GM13977 (cell line): ENCODE measurements at places on chromosomes 5 and 9.
A peak's percentile ranks its signal among the peaks of the same experiment; 100 is the strongest.

DNA sequence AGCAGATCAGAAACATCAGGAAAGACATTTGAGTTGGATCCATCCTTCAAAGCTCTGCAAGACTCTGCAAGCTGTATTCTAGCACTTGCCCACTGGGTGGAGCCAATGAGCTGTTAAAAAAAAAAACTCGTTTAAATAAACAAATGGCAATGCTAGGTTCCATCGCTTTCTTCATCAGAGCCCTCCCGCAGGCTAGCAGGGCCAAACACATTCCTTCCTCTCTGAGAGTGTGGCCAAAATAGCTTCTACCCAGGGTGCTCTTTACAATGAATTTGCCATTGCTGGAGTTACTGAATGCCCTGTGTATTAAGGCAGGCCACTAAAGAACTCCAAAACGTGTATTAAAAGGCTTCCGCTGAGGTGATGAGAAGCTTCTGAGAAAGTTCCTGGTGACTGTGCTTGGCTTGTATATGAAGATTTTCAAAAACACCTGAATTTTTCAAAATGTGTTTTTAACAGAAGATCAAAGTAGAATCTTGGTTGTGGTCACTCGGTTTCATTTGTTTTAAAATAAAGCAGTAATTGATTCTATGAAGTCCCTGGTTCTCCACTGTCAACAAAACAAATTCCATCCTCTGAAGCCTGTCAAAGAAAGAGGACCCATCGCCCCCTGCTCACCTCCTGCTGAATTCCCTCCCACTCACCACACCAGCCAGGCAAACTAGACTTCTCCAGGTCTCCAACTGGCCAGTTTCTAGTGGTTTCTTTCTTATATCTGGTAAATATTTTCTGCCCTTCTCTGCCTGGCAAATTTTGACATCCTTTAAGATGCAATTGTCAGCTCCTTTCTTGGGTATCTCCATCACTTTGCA is 36.5 kb upstream of the EQTN start:
- peak; percentile 78 for DNase-seq

DNA sequence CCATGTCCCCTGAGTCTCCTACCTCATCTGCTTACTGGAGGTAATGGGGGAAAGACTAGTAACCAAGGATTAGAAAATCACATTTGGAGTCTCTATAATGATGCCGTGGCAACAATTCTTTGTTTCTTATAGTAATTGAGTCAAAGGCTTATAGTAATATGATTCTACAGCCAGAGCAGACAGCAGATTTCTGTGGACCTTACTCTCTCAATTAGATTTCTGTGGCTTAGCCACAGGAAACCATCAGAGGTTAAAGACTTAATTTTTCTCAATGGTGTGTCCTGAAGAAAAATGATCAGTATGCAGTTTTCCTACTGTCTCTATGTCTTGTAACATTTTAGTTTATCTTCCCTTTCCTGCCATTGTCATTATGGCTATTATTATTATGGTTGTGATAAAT is 59.3 kb upstream of the CD180 start:
- DNase-seq: no peak

DNA sequence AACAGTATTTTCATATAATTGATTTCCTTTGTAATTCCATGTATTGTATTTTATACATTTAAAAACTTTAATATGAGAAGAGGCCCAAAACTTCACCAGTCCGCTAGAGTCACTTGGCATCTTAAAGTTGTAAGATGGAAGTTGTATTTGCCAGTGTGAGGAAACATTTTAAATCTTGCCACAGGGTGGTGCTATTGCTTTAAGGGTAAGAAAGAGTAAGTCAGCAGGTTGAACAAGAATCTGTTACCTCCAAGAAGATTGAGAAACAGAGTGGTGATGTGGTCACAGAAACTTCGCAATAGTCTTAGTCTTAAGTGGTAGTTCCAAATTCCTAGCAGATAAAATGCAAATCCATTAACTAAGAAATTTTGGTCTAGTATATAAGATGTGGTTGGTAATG is 39.8 kb upstream of the RANBP6 start:
- DNase-seq: peak; percentile 44

DNA sequence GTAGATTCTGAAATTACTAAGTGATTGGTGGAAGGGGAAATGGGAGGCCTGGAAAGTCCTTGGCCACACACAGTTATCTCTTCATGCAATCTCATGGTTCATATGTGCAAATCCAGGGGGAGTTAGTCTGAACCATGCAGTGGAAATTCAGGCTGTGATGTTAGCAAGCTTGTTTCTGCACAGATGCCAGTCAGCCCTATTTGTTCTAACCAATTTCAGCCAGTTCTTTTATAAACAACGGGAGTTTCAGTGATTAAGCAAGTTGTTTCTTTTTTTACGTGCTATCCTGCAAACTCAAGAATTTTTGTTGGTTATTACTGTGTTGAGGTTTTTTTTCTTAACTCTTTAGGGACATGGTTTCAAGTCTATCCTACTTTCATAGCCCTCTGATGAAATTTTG is 298.0 kb downstream of the FER start:
- no peak for DNase-seq

GRCh38 chr5:55159763-55160492 is at the start of gene GPX8:
Gene GPX8 (plus strand): TSS chr5:55160171. CDS start chr5:55160193, 22 bp downstream.
- DNase-seq: peak; percentile 20

GRCh38 chr5:167730656-167731055 is 560.8 kb upstream of the WWC1 start:
- DNase-seq: no peak

DNA sequence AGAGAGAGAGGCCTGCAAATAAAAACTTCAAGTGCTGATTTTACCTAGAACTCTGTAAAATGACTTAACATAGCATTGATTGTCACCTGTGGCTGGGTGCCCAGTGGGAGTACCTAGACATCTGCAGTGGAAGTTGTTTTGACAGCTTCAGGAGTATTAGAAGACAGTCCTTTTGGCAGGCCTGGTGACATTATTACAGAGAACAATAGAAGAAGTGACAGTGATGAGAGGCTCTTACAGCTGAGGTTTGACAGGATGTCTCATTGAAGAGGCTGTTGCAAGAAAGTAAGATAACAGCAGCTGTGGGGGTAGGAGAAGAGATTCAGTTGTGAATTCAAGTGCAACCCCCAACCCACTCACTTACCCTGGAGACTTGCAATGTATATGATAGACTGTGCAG is 27.9 kb upstream of the MUSK start:
- no peak for DNase-seq

- DNase-seq: no peak
Measured at GRCh38 chr9:134539586-134540194, 101.9 kb upstream of the COL5A1 start.

GRCh38 chr5:37722236-37723161 is 117.3 kb downstream of the GDNF start:
- peak; percentile 23 for DNase-seq

- DNase-seq: no peak
Measured at GRCh38 chr5:39405083-39405843, 19.5 kb downstream of the DAB2 start.
